B cell (primary cell): ENCODE measurements at places on chromosomes 1 and 21. TPM values are rescaled to one million over a fixed set of nuclear protein-coding genes. Genes with fewer than 3 reads are reported as not detected.

DNA sequence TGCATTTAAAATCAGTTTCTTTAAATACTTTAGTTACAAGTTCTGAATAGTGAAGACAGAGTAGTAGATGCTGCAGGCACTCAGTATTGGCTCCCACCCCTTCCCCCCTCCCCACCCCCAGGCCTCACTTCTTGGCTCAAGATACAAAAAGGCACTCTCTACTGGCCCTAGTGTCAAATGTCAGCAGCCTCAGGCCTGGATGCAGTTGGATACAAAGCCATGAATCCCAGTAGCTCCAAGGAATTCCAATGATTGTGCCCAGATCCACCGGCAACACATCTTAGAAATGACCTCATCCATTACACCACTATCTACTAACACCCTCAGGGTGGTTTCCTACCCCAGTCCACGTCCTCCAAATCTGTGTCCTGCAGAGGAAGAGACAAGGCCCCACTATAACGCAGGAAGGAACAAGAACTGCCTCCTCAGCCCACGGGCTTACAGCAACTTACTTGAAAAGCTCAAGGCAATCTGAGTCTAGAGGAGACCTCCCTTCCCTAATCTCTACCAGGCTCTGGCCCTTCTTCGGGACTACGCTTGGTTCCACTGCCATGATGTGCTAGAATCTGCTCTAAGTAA, 17.6 kb downstream of the ACADM start:
- DNase-seq: no peak

Gene S100A7
- polyA plus RNA-seq: not detected in 2 replicates

DNA sequence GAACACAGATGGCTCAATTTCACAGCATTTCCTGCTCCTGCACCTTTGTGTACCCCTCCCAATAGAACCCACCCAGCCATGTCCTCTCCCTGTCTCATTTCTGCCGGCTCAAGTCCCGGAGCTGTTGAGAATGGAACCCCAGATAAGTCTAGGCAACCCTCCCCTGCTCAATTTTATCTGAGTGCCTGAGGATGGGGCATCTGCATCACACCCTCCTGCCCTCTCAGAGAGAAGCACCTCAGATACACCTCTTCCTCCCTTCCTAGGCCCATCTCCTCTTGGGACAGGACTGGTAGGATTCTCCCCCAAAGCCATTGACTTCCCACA, 1.1 kb downstream of the KIF21B start:
- DNase-seq: peak; percentile 13

Gene PHLDA3
- polyA plus RNA-seq: 0.04 and 0.30 TPM in 2 replicates

DNA sequence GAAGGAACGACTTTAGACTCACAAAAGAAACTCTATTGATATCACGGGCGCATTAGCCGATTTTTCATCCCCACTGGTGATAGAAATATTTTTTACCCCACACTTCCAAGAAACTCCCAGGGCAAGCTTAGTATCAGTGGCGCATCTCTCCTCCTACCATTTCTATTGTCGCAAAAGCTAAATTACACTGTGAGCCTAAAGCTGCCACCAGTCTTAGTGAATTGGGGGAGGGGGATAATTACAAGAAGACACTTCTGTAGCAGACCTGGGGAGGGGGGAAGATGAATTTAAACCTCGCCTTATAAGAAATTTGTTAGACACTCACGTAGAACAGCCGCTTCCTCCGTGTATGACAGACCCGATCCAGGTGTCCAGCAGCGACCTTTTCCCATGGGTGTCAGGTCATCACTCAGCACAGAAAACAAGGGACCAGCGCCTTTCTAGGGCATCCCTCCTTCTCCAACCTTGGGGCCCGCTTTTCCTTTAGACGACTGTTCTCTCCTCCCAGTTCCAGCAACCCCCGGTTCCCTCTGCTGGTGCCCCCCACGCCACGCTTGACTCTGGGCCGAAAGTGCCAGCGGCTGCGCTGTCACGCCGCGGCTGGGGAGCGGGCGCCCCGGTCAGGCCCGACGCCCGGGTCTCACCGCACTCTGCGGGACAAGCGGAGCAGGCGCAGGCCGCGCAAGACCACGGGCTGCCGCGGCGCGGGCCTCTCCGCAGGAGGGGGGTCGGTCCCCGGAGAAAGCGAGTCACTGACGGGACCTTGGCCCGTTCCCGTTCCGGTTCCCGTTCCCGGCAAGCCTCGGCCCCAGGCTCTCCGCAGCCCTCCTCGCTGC, 821 bp downstream of the PHC2 start:
- no peak for DNase-seq

GRCh38 chr21:42583477-42584295, 69.7 kb upstream of the PDE9A start:
- no peak for DNase-seq

GRCh38 chr1:26412180-26412840, 1.7 kb downstream of the LIN28A start:
- no peak for DNase-seq

DNA sequence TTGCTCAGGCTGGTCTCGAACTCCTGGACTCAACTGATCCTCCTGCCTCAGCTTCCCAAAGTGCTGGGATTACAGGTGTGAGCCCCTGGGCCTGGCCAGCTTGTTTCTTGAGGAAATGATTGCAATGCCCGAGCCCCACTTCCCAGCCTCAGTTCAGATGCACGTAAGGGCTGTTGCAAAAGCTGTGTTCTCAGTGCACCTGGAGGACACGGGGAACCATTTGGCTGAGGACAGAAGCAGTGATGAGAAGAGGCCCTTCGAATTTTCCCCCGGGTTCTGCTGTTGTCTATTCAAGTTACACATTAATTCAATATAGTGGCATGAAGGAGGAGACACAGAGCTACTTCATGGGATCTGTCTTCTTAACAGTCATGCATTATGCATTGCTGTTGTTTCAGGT, 78.8 kb upstream of the WDR26 start:
- DNase-seq: no peak

DNA sequence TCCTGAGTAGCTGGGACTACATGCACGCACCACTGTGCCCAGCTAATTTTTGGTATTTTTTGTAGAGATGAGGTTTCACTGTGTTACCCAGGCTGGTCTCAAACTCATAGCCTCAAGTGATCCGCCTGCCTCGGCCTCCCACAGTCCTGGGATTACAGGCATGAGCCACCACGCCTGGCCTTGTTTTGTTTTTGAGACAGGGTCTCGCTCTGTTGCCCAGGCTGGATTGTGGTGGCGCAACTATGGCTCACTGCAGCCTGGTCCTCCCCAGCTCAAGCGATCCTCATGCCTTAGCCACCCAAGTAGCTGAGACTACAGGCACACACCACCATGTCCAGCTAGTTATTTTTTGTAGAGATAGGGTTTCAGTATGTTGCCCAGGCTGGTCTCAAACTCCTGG, 26.0 kb downstream of the PARK7 start:
- DNase-seq: no peak

GRCh38 chr1:101185421-101185820, 51.4 kb upstream of the S1PR1 start:
- no peak for DNase-seq

GRCh38 chr1:226308166-226308722, 720 bp downstream of the LIN9 start:
- no peak for DNase-seq

GRCh38 chr1:230049731-230050130, 17.3 kb upstream of the GALNT2 start:
- DNase-seq: no peak

GRCh38 chr1:167837326-167837725, 76.6 kb downstream of the ADCY10 start:
- DNase-seq: no peak

DNA sequence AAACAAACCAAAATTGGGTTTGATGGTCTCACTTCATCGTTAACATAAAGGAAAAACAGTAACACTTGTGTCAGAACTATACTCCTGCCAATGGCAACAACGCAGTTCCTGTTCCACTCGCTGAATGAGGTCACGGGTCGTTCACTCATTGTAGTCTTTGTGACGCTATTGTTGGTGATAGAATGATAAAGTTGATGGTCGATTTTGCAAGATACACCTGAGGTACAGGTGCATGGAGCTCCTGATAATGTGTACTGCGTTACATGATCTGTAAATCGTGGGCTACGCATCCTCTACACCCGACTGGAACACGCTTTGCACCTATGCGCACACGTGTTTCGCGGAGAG, 391 bp upstream of the CENPS start:
- no peak for DNase-seq

DNA sequence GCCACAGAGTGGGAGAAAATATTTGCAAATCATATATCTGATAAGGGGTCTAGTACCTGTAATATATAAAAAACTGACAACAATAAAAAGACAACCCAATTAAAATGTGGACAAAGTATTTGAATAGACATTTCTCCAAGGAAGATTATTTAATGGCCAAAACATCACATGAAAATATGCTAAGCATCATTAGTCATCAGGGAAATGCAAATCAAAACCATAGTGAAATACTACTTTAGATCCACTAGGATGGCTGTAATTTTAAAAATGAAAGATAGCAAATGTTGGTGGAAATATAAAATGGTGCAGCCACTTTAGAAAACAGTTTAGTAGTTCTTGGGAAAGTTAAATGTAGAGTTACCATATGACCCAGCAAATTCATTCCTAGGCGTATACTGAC, 118.7 kb upstream of the KIF26B start:
- DNase-seq: no peak

DNA sequence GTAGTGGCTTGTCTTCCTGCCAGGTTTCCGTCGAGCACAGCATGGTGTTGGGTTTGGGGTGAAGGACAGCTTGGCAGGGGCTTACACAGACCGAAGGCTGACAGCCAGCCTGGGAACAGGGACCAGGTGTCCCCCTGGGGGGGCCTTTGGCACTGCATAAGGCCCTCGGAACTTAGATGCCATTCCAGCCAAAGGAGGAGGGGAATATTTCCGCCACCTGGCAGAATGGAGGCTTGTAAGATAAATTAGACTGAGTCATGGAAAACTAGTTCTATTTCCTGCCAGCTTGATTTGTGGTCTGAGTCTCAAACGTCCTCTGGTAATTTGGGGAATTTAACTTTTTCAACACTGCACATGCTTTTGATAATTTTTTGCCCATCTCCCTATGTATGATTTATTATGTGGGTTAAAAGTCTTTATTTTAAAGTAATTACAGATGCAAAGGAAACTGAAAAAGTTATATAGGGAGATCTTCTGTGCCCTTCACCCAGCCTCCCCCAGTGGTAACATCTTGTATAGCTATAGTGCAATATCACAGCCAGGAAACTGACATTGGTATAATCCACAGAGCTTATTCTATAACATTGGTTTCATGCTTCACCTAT, 11.5 kb upstream of the TMEM51 start:
- DNase-seq: no peak

GRCh38 chr1:244998717-244999346, 134.5 kb upstream of the HNRNPU start:
- no peak for DNase-seq

DNA sequence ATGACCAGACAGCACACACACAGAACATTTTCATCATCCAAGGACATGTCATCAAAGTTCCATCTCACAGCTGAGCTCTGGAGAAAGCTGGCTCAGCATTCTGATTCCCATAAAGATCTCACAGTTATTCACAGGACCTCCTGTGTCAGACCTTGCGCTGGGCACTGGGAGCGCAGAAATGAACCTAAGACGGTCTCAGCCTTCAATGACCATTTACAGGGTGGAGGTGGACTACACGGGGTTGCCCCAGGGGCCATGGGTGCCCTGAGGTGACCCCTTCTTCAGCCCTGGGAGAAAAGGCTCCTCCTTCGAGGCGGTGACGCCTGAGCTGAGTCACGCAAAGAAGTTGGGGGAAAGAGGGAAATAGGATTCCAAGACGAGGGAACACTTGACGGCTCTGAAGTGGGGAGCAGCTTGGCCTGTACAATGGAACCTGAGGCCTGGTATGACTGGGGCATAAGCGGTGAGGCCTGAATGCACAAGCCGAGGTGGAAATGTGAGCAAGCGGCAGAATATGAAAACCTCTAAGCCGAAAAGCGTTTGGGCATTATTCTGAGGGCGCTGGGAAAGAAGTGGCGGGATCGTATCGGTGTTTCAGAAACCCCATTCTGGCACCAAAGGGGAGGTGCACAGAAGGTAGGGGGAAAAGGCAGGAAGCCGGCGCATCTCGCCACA, 797 bp downstream of the CC2D1B start:
- no peak for DNase-seq

- no peak for DNase-seq
These were observed 4.1 kb upstream of the CHD5 start for GRCh38 chr1:6184083-6184783.

Gene SLC16A4
- 0.39 and 0.42 TPM in 2 replicates for polyA plus RNA-seq

DNA sequence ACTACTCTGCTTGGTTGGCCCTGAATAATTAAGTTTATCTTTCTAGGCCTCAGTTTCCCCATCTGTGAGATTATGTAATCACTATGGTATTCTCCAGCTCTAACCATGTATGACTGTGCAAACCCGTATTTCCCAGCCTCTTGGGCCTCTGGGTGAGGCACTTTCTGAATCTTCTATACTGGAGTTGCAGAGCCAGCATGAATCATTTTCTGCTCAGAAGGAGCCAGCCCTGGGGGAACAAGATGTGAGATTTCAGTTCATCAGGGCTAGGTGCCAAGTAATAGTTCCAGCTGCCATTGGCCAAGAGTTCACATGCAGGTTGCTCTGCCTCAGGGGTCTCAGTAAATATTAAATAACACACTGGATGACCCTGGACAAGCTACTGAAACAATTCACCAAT, 47.7 kb upstream of the USP24 start:
- no peak for DNase-seq

GRCh38 chr1:172254521-172255222, 165.8 kb upstream of the C1orf105 start:
- DNase-seq: no peak

Gene S100A1
- not detected in 2 replicates for polyA plus RNA-seq

DNA sequence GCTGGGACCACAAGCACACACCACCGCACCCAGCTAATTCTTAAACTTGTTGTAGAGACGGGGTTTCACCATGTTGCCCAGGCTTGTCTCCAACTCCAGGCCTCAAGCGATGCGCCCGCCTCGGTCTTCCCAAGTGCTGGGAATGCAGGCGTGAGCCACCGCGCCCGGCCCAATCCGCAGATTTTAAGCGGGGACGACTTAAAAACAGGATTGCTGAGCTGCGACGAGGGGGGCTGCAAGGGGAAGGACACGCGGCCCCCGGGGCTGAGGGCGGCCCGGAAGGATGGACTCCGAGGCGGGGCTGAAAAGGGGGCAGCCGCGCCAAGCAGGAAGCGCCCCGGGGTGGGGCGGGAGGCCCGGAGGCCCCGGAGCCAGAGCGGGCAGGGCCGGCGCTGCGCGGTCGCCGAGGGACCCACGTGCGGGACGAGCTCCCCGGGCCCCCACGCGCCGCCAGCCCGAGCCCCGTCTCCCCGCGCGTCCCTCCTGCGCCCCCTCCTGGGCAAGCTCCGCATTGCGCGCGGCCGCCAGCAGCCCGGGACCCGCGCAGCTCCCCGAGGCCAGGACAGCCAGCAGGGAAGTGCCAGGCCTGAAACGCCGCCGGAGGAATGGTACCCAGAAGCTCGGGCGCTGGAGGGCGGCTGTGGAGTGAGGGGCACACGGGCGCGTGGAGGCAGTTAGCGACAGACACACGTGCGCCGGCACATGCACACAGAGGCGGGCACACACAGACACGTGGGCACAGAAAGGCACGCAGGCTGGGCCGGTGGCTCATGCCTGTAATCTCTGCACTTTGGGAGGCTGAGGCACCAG, 5.5 kb upstream of the PRKCZ start:
- DNase-seq: peak; percentile 86

- no peak for DNase-seq
These were observed 31.8 kb upstream of the PDC start for GRCh38 chr1:186492531-186493291.

Gene SLC1A7
- 0.04 and 0.10 TPM in 2 replicates for polyA plus RNA-seq

Gene LHX8
- polyA plus RNA-seq: not detected in 2 replicates

GRCh38 chr1:36576551-36577110, 93.9 kb upstream of the CSF3R start:
- no peak for DNase-seq
